ENCODE measurements at places on chromosomes 4 and X. TPM values are rescaled to one million over a fixed set of nuclear protein-coding genes. Genes with fewer than 3 reads are reported as not detected.

GRCh38 chr4:142314247-142314646 is 531.9 kb downstream of the INPP4B start:
- DNase-seq, result peak; percentile 58

DNA sequence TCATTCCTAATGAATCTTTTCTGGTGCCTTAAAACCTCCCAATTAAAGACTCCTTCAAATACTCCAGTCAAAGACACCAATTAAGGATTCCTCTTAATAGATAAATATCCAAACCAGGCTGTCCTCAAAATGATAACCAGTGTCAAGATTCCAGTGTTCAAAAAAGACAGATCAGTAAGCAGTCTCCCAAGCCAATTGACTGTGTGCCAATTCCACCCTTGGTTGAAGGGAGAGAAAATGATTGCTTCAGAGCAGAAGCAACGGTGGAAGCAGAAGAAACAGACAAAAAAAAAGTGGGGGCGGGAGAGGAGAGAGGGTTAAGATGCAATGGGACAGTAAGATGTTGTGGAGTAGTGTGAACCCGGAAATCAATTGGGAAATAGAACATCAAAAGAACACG is 216.0 kb upstream of the FTHL17 start:
- DNase-seq, result no peak

- DNase-seq, result no peak
Measured at GRCh38 chr4:21209860-21210259, 509.6 kb downstream of the PACRGL start.

The LINC00632 gene
- 12.1 TPM for total RNA-seq

- DNase-seq, result no peak
Measured at GRCh38 chr4:90126805-90127204, 389 bp upstream of the CCSER1 start.

GRCh38 chrX:45778616-45779015 is 577.9 kb upstream of the DIPK2B start:
- DNase-seq, result no peak

The MID2 gene
- 5.4 TPM for total RNA-seq

DNA sequence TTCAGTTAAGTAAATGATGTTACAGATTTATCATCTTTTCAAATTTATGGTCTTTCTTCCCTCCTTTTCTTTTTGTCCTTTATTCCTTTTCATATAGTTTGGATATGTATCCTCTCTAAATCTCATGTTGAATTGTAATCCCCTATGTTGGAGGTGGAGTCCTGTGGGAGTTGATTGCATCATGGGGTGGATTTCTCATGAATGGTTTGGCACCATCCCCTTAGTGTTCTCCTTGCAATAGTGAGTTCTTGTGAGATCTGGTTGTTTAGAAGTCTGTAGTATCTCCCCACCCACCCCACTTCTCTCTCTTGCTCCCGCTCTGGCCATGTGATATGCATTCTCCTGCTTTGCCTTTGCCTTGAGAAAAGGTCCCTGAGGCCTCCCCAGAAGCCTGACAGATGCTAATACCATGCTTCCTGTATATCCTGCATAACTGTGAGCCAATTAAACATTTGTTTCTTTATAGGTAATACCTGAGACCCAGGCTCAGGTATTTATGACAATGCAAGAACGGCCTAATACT is 236.7 kb downstream of the PRDM5 start:
- no peak for DNase-seq

DNA sequence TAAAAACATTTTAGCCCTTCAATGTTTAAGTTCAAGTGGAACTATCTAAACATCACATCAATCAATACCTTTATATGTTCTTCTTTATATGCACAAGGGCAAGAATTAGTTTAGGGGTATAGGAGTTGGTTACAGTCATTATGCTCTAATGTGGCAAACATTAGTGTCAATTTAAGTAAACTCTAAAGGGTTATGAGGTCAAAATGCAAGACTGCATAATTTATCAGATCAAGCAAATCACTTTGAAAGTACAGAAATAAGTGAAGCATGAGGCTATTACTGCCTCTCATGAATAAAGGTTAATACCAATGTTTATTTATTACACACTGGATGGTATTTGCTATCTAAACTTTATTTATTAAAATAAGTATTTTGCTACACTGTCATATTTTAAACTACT is 59.7 kb downstream of the MAB21L2 start:
- no peak for DNase-seq

DNA sequence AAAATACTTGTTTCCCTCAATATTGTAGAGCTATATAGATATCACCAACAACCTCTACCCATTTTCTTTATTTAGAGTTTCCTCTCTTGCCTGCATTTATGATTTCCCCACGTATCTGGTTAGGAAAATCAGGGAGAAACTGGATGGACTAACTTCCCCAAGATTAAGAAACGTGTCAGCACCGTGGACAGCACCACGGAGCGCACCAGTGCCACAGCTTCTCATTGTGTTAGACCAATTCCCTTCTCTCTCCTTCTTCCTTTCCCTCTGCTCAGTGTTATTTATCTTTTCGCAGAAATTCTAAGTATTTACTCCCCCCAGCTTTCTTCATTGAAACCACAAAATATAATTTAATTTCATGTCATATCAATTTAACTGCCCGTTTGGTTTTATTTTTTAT is 568.6 kb upstream of the BOD1L1 start:
- DNase-seq, result peak; percentile 24

DNA sequence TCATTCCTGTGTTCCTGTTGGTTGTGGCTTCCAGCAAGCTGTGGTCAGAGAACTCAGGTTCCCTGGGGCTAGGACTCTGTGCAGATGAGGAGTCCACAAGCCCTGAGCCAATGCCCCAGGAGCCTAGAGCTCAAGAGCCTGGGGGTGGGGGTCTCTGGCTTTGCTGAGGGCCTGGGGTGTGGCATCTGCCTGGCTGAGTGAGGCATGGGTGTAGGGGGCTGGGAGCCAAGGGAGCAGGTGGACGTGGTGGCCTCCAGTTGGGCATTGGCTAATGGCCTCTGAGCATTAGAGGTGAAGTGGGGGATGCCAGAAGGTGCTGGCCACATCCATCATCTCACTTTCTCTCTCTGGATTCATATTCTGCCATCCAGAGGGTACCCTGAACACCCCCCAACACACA is 5.3 kb upstream of the MAMLD1 start:
- DNase-seq, result no peak

The PACRGL gene
- total RNA-seq, result 16.9 TPM

- DNase-seq, result no peak
Measured at GRCh38 chr4:181676546-181676945, 566.7 kb upstream of the TENM3 start.

- no peak for DNase-seq
Measured at GRCh38 chr4:169931964-169932363, 94.2 kb downstream of the MFAP3L start.

The SYTL5 gene
- total RNA-seq, result 5.4 TPM

DNA sequence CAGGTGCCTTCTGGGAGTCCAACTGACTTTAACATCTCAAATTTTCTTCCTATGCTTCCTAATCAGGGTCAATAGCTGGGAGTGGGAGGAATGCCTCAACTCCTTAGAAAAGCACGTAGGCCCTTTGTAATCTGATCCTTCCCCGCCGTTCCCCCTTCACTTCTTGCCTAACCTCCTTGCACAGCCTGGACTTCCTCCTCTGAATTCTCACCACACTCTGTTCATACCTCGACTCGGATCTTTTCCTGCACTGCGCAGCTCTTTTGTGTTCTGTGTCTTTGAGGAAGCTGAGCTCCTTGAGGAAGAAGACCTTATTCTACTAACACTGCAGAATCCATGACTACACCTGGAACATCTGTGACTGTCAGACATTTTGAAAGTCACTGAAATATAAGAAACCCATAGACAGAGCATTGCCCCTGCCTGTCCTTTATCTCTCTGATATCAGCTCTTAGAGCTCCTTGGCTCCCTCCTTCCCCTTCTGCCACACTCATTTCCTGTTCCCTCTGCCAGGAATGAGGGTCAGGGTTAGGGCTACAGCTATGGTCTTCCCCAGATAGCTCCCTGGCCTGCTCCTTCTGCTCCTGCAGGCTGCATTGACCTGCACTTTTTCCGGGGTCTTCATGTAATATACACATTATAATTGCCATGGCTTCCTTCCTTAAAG is 140.2 kb upstream of the LDB2 start:
- no peak for DNase-seq

DNA sequence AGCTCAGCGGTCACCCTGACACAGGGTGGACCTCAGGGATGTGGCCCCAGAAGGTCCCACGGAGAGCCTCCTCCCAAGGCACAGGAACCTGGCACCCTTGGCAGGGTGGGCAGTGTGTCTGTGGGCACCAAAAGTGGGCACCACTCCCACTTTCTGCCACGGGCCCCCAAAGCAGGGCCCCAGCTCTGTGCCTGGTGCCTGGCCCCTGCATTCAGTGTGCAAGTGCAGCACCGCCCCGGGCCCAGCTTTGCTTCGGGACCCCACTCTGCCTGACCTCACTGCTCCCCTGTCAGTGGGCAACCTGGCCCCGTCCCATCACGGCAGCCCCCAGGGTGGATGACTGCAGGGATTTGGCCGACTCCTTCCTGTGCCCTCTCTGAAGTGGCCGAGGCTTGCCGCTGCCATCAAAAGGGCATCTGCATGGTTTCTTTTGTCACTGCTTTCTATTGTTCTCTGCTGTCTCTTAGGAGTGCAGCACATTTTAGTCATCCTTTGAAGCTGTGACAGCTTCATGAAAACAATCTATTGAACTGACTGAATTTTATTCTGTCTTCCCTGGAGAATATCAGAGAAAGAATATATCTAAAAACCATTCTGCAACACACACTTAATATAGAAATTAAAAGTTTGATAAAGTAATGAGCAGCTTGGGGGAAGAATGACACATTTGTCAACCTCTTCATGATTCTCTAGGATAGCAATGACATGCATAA is 302.4 kb downstream of the FAM47B start:
- DNase-seq, result no peak

DNA sequence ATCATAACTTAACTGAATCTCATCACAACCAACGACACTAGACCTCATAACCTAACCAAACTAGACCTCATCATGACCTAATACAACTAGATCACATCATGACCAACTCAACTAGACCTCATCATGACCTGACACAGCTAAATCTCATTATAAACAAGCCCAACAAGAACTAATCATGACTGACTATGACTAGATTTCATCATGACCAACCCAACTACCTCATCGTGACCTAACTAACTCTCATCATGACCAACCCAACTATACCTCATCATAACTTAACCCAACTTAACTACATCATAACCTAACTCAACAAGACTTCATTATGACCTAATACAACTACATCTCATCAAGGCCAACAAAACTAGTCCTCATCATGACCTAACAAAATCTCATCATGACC is 86.8 kb downstream of the DHRSX start:
- DNase-seq, result no peak

The ASMT gene
- not detected for total RNA-seq

DNA sequence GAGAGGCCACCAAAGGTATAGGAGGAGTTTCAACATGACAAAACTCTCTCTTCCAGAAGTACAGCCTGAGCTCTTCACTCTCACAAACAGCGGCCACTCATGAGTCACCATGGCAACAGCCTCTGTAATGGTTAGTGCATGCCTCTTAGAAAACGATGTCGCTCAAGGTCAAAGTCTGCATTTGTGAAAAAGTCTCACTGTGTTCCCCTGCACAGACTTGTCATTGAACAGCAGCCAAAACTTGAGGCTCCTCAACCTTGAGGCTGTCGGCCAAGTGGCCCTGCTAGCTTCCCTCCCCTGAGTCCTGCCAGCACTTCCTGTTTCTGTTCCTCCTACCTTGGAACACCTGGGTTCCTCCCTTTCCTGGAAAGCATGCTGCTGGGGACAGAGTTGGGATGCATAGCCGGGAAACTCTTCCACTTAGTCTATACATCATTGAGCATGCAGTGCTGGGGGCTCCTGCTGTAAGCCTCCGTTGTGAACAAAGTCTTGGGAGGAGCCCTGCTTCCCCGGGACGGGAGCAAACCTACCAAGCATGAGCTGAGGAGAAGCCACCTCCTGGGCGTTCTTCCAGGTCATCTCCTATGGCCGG is 66.6 kb downstream of the ING2 start:
- DNase-seq, result peak; percentile 22

DNA sequence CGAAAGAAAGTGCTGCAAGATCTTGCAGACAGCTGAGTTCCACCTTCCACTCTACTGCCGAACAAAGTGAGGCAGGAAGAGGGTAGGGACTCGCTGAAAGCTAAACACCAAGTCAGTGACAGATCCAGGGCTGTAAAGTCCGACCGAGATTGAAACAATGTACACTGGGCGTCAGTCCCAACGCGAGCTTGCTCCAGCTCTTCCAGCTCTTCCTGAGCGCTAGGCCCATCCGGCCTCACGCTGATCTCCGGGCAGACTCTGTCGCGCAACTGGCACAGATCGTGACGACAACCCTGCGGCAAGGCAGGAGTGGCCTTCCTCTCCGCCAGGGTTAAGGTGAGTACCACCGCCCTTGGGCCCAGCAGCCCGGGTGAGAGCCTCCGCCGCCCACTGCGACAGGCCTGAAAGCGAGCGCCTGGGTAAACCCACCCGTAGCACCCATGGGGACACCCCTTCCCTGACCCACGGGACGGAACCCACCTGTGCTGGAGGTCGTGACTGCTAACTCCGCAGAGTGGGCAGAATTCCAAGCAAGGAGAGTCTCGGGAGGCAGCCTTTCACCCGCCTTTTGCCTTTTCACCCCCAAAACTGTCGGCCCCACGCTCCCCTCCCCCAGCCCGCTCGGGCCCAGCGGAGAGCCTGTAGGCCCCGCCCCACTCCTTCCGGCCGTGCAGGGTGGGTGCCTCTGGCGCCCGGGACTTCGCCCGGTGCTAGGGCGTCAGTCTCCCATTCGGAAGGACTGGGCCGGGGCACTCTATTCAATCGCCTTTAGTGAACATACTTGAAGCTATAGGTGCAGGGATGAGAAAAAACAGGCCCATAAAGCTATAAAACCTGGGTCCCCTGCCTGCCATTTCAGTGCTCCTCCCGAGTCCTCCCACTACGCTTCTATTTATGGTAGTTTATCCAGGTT is at the start of gene TMLHE:
TMLHE (minus strand) TSS at position 641 of the 913 bp plus-strand sequence. CDS start 67,676 bp downstream, outside the sequence.
- peak; percentile 82 for DNase-seq

DNA sequence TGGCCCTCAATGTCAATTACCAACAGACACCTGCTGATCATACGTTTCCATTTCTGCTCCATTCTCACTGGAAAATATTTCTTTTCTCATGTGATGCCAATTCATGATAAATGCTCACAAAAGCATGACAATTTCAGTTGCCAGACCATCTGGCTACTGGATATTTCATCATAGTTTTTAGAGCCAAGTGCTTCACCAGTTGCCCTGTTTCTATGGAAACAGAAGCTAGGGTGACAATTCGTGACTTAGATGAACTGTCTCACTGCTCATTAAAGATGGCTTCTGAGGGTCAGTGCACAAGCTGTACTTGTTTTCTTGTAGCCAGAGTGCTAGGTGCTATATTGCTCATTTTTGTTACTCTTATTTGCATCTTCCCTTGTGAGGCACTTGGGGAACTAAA is 184.9 kb downstream of the COMMD8 start:
- DNase-seq, result no peak

DNA sequence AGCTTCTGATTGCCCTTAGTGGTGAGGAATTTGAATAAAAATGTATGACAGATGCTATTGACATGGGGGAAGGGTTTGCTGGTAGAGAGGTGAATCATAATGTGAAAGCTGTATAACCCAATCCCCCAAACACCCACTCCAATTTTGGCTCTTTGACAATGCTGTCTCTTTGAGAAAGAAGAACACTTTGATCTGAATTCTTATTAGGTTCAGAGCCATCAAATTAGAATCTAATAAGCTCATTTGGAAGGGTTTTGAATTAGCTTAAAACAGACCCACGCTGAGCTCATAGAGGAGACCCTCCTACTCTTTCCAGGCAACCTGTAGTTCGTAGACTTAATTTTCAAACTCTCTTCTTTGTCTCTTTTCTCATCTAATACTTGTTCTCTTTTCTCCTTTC is 416.6 kb upstream of the ARX start:
- no peak for DNase-seq

GRCh38 chr4:145171911-145172310 is 8.5 kb downstream of the OTUD4 start:
- DNase-seq, result no peak

The DDIT4L gene
- total RNA-seq, result not detected
